ENCODE measurements at places on chromosomes 16 and 17. TPM values are rescaled to one million over a fixed set of nuclear protein-coding genes. Genes with fewer than 3 reads are reported as not detected.

The ZNF597 gene
- 1.0 TPM for total RNA-seq

The DNAI2 gene
- total RNA-seq, result not detected

The FOXN1 gene
- 0.03 TPM for total RNA-seq

The SOCS1 gene
- 12.5 TPM for total RNA-seq

The C16orf96 gene
- 0.02 TPM for total RNA-seq

The MPV17L gene
- 5.2 TPM for total RNA-seq

The GCGR gene
- total RNA-seq, result 0.46 TPM

The PHF12 gene
- 33.1 TPM for total RNA-seq

The FBXO31 gene
- total RNA-seq, result 20.1 TPM

The TBC1D3 gene
- total RNA-seq, result not detected

The PGAP3 gene
- 7.7 TPM for total RNA-seq

The ABCC12 gene
- total RNA-seq, result 0.02 TPM

The CIBAR2 gene
- not detected for total RNA-seq

The ALOXE3 gene
- 5.9 TPM for total RNA-seq

The TBC1D3I gene
- 0.21 TPM for total RNA-seq

The GSG1L gene
- total RNA-seq, result 0.05 TPM

The NPEPPS gene
- total RNA-seq, result 53.4 TPM

The ATF7IP2 gene
- total RNA-seq, result 10.6 TPM

The PIRT gene
- not detected for total RNA-seq
